Effector memory CD4-positive, alpha-beta T cell (primary cell): ENCODE measurements at places on chromosomes 16 and 17.

GRCh38 chr17:78781104-78781892 is 775 bp downstream of the CYTH1 start:
- DNase-seq: no peak

DNA sequence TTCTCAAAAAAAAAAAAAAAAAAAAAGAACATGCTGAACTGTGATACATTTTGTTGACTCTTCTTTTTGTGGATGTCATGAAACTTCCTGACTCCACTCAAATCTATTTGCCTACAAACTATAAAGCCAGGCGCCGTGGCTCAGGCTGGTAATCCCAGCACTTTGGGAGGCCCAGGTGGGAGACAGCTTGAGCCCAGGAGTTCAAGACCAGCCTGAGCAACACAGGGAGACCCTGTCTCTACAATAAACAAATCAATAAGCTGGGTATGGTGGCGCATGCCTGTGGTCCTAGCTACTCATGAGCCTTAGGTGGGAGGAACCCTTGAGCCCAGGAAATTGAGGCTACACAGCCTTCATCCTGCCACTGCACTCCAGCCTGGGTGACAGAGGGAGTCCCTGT is 1.5 kb upstream of the NT5C start:
- DNase-seq: no peak

- peak; percentile 56 for DNase-seq
Measured at GRCh38 chr17:50482516-50482915, 3.9 kb downstream of the RSAD1 start.

DNA sequence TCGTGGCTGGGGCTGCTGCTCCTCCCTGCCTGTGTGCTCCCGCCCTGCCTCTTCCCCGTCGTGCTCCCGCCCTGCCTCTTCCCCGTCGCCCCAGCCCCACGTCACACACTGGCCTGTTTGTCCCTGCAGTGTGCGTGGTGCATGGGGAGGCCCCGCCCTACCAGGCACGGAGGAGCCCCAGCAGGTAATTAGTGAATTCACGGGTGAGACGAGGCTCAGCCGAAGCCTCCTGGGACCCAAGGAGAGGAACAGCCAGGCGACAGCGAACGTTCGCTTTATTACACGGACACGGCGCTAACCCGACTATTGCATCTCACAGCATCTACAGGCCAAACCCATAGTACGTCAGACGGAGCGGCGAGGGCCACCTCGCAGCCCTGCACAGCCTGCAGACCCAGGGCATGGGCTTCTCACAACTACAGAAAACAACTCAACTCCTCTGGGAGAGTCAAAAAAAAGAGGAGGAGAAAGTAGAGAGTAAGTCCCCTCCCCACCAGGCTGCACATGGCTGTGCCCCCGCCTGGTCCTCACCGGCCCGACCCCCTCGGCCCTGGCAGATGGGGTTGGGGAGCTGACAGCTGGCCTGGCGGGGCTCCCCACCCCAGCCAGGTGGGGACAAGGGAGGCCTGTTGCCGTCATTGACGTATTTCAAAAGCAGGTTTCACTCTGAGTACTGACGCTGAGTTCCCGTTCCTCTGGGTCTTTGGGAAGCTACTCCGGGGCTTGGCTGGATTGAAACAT is 4.3 kb upstream of the PABPN1L start:
- DNase-seq: no peak

DNA sequence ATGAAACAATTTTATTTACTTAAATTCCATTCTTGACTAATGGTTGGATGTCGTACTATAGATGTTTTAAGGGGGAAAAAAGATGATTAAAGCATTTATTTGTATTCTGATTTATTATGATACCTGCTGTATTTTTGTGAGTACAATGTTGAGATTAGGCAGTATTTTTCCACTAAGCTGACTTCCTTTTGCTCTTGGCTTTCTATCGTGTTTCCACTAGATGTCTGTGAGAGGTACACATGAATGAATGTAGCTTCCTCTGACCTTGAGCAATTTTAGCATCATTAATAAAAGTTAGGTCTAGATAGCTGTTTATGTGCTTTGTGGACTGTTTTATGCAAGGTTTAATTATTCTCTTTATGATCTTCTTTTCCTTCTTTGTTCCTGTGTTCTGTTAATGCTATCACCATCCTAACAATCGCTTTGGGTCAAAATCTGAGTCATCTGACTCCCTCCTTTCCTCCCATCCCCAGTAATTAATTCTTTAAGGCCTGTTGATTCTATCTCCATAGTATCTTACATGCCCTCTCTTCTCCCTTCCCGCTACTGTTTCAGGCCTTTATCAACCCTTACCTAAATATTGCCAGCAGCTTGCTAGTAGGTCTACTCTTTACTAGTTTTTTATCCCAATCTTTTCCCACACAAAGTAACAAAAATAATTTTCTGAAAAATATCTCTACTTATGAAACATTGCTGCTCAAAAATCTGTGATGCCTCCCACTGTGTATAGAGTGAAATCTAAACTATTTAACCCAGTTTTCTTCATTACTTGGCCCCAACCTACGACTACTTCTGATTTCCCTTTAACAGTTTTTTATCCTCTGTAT is 76.0 kb downstream of the VMP1 start:
- no peak for DNase-seq
